ENCODE measurements at places on chromosomes 3 and 15. TPM values are rescaled to one million over a fixed set of nuclear protein-coding genes. Genes with fewer than 3 reads are reported as not detected.

The PLAAT1 gene
- 0.66 TPM for total RNA-seq

The NEDD4 gene
- 53.1 TPM for total RNA-seq

The USP50 gene
- 0.62 TPM for total RNA-seq

The SH3GL3 gene
- 0.11 TPM for total RNA-seq

The PLA2G4D gene
- not detected for total RNA-seq

The ARL14 gene
- not detected for total RNA-seq

The TM4SF1 gene
- total RNA-seq, result 287 TPM

The GRAMD1C gene
- 7.6 TPM for total RNA-seq

The CAMKV gene
- total RNA-seq, result not detected

The SLC12A1 gene
- not detected for total RNA-seq
